Uterus (tissue), 4 donors: ENCODE measurements at places on chromosomes 16 and 17.

DNA sequence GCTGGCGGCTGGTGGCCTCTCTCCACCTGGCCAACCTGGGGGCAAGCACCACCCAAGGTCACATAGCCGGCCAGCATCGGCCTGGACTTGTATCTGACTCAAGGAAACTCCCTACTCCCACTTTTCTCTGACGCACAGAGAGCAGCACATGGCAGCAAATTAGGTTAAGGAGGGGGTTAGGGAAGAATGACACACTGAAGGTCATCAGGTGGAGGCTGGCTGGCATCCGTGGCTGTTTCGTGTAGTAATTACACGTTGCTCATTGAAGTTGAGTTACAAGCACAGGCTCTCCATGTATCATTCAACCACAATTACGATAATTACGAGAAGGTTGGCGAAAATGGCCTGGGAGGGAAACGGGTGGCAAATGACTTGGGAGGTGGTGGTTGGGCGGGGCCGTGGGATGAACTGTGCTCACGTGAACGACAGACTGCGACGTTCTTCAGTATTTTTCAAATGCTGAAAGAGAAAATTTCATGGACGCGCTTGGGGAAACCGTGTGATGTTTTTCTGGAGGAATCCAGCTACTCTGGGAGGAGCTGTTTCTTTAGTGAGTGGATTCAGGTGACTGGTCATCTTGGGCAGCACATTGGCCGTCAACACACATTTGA is 4.0 kb upstream of the METRNL start:
- DNase-seq = no peak

GRCh38 chr17:9880582-9880999 is 24.5 kb downstream of the RCVRN start:
- no peak for DNase-seq

- no peak for DNase-seq
Observed at GRCh38 chr17:80980397-80981061, 11.1 kb upstream of the CHMP6 start.

- DNase-seq = no peak
Observed at GRCh38 chr16:72172105-72173034, at the start of gene PMFBP1. PMFBP1 (minus strand) TSS chr16:72172155; CDS start chr16:72171208, 947 bp downstream.

DNA sequence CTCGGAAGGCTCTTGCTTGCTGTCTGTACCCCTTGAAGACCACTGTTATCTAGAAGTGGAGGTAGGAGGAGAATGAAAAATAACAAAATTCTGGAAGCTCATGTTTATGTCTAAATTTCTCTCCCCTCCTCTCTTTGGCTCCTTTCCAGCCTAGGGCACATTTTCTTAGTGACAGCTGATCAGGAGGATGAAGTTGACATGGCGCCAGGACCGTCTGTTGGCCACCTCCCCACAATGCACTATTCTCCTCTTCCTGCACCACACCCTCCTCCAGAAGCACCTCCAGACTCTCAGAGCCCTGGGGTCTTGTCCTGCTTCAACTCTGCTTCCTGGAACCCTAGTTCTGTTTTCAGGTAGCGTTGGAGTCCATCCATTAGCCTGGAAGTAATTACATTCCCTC is 25.5 kb upstream of the SSTR2 start:
- no peak for DNase-seq

DNA sequence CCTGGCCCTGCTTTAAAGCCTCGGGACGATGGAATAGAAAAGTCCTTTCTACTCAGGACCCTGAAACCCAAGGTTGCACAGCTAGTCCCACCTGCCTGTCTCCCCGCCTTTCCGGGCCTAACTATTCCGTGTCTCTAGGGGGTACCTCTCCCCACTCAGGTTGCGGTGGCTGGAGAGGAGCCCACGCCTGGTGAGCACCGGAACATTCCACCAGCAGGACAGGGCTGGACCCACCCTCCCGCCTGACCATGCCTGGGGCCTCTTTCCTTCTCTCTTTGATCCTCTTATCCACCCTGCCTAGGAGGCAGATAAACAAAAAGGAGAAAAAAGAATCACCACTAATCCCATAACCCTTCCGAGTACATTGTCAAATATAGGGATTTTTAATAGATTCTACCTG is 10.9 kb downstream of the LLGL2 start:
- no peak for DNase-seq

- no peak for DNase-seq
Observed at GRCh38 chr16:81327011-81327410, 12.2 kb downstream of the GAN start.

- no peak for DNase-seq
Observed at GRCh38 chr16:9429646-9430330, 338.3 kb downstream of the HAPSTR1 start.

GRCh38 chr16:88784074-88784855 is 755 bp downstream of the PIEZO1 start:
- DNase-seq = peak; percentile 85

- no peak for DNase-seq
Observed at GRCh38 chr17:32458371-32458770, 14.1 kb downstream of the PSMD11 start.

- DNase-seq = no peak
Observed at GRCh38 chr17:75105126-75106080, 4.4 kb upstream of the ARMC7 start.

DNA sequence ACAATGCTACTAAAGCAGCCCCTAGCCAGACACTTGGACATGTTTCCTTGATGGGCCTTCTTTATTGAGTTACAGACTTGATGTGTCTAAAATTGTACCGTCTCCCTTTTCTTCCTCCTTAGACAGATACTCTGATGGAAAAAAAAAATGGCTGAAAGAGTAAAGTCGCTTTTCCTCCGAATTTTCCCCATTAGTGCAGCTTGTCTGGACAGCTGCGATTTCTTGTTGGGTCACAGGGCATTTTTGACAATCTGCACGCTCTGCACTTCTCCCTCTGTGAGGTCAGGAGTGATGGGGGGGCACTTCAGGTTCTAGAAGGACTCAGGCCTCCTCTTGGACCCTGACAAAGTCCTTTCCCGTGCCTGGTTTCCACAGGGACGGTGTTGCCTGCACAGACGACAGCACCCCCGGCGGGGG is 968 bp upstream of the PRKAR1A start:
- no peak for DNase-seq

DNA sequence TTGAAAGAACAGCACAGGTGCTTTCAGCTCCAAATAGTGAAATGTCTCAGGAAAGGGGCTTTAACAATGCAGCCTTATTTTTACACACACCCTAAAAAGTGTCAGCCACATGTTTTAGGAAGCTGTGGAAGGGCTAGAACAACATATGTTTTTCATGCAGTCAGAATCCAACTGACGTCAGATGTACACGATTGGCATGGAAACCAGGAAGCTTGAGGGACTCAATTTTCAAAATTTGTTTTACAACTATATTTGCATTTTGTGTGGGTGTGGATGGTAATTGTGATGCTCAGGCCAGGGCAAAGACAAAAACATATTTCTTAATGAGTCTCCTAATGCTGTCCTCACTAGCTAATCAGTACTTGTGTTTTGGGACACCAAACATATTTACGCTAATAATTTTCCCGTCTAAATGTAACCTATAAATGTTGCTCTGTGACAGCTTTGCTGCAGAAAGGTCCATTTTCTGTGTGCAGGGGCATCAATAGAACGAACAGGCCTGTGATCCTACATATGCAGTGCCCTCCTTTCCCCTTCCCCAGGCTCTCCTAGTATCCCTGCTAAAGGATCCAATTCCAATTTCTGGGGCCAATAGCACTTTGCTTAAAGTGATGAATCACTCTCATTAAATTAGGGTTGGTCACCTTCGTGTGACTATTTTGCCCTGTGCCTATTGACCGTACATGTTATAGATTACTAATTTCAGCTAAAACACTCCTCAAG is 434.0 kb upstream of the CDH5 start:
- DNase-seq = no peak

- DNase-seq = no peak
Observed at GRCh38 chr16:55467898-55468297, 11.1 kb upstream of the MMP2 start.

DNA sequence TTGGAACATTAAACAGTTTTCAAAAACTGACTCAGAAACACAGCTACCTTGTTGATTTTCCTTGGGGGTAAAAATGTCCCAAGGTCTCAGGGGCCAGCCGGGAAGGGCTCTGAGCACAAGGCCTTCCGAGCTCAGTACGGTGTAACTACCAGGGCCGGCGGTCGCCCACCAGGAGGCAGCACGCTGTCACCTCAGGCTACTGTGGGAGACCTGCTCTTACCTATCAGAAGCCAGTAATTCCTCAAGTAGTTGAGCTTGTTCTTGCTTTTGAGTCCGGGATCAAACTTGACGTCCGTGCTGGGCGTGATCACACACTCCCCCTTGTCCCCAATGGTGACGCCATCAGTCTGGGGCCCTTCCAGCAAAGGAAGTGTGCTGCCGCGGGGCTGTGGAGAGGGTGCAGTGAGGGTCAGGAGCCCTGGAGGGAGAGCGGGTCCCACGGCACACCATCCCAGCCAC is 43.4 kb upstream of the ICAM2 start:
- peak; percentile 62 for DNase-seq

DNA sequence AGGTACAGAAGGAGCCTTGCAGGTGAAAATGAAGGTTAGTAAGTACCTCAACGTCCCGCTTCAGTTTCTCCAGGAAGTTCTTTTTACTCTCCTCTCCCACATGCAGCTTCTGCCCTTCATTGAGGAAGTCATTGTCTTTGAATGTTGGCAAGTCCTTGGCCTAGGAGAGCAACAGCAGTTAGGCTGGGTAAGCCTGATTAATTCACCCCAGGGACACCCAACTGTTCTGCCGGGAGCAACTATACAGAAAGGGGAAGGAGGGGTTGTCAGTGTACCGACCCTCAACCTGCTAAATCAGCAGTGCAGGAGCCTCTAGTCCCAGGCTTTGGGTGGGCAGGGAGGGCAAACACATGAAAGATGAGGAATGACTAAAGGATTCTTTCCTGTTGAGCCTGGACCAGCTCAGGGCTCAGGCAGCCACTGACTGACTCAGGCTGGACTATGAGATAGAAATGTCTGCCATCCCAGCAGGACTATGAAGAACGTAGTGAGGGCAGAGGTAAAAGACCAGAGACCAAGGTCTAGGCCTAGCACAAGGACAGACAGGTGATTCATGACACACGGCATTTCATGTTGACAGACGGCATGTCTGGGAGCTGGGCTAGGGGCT is 21.6 kb downstream of the PIP4K2B start:
- no peak for DNase-seq

GRCh38 chr17:27670791-27671590 is 40.0 kb downstream of the LGALS9 start:
- DNase-seq = no peak

GRCh38 chr16:77853161-77853560 is 64.8 kb downstream of the VAT1L start:
- DNase-seq = no peak

DNA sequence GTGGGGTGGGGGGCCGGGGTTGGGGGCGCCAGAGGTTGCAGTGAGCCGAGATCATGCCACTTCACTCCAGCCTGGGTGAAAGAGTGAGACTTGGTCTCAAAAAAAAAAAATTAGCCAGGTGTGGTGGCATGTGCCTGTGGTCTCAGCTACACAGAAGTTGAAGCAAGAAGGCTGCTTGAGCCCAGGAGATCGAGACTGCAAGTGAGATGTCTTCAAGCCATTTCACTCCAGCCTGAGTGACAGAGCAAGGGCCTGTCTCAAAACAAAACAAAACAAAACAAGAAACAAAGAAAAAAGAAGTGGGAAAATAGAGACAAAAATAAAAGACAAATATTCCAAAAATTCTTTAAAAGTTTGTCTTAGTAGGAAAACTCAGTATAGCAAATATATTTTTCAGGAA is 135.1 kb upstream of the CORO6 start:
- DNase-seq = no peak

DNA sequence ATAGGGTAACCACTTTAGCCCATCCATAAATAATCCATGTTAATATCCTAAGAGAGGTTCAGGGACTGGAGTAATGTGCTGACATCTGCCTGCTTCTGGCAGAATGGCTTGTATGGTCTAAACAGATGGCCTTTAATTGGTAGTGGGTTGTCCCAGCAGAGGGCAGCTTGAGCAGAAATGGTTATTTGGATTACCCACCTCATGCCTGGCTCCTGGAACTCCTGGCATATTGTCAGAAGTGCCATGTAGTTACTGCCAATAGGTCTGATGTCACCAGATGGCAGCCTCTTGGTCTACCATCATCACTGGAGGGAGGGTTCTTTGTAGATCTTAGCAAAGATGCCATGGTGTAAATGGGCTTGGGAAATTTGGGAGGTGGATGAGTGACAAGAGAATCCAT is 157.5 kb upstream of the SOX9 start:
- DNase-seq = no peak

DNA sequence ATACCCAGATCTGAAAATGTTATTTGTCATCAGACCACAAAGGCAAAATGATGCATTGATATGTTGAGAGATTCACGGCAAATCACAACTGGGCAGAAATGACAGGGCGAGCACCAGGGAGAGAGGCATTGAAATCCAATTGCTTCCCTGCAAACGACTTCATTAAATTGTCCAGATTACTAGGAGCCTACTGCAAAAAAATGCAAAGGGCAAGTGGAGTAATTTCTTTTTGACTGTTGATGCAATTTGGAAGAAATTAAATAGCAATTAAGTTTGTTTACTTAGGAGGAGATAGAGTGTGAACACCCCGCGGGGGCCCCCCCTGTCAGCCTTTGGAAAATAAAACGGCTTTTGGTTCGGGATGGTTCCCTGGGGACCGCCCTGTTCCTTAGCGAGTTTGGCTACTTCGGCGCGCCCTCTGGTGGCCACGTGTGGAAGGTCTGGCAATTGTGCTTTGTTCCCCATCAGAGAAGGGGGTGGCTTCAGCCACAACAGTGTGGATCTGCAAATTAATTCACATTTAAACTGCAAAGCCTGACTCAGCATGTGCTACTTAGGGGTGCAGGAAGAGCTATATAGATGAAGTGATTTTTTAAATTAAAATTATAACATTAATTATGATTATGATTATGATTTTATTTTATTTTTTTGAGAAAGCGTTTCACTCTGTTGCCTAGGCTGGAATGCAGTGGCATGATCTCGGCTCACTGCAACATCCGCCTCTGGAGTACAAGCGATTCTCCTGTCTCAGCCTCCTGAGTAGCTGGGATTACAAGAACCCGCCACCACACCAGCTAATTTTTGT is 14.5 kb upstream of the TMC7 start:
- peak; percentile 83 for DNase-seq

- peak; percentile 68 for DNase-seq
Observed at GRCh38 chr17:77609553-77610517, 348.7 kb upstream of the TNRC6C start.

GRCh38 chr16:85689285-85689949 is 663 bp upstream of the GINS2 start:
- DNase-seq = no peak
